ENCODE measurements at places on chromosomes 1 and 21. TPM values are rescaled to one million over a fixed set of nuclear protein-coding genes. Genes with fewer than 3 reads are reported as not detected.

The CR1 gene
- total RNA-seq = 2.0 TPM

GRCh38 chr1:198932351-198932991 lies 293.6 kb downstream of the PTPRC start:
- no peak for DNase-seq

- no peak for DNase-seq
Observed at GRCh38 chr1:8745749-8746390, 71.6 kb downstream of the RERE start.

GRCh38 chr1:150142083-150142482 lies 7.6 kb upstream of the PLEKHO1 start:
- no peak for DNase-seq

All from left ventricle myocardium inferior (tissue), 1 donor.